ENCODE measurements at places on chromosomes 13 and 19.
A peak's percentile ranks its signal among the peaks of the same experiment; 100 is the strongest.

DNA sequence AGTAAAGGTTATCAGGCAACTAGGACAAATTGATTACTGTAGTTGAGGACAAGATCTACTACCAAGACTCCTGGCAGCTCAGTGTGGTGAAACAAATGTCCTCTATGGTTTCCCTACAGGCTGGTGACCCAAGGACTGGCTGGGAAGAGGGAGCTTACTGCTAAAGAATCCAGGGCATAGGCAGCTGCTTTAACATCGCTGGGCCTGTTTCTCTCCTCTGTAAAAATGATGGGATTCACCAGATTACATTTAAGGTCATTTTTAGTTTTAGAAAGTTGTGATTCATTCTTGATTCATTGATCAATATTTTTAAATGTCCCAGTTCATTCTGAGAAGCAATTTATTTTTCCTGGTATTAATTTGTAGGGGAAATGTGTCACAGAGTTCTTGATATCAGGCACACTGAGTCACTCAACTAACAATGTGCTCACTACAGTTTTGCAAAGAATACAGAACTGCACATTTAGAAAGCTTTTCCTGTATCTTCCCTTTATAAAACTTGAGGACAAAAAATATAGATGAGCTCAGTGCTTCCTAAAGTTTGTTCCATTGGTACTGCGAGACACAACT is 19.6 kb upstream of the FAM124A start:
- no peak for DNase-seq

- DNase-seq, result peak; percentile 33
Observed at GRCh38 chr19:37977992-37978391, 71.0 kb downstream of the SIPA1L3 start.

DNA sequence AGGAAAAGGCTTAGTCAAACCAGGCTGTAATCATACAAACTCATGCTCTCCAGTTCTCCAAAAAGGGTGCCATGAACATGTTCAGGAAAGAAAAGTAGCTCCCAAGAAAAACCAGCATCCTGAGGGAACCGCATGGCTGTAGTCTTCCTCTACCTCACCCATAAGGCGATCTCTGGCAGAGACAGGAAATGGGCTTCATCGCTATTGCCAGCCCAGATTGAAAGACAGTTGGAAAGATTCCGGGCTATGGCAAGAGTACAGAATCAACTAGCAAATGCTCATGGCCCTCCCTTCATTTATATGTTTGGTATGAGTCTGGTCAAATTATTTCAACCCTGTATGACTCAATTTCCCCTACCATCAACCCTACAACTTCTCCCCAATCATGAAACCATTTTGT is 140.1 kb downstream of the LHFPL6 start:
- DNase-seq, result no peak

DNA sequence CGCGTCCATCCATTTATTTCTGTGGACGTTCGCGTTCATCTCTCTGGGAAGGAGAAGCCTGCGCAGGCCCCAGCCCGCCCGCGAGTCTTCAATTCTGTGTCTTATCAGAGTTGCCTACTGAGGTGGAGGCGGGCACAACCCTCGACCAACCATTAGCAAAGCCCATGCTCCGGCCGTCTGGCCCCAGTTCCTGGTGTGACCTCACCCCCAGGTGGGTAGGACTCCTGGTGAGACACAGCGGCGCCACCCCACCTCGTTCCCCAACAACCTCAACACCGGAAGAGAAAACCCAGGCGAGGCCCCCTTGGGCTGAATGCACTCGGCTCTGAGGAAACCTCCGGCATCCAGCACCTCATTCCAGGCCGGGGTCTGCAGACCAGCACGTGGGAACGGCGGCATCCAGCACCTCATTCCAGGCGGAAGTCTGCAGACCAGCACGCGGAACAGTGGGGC is 14.7 kb downstream of the ZNF787 start:
- DNase-seq, result no peak

DNA sequence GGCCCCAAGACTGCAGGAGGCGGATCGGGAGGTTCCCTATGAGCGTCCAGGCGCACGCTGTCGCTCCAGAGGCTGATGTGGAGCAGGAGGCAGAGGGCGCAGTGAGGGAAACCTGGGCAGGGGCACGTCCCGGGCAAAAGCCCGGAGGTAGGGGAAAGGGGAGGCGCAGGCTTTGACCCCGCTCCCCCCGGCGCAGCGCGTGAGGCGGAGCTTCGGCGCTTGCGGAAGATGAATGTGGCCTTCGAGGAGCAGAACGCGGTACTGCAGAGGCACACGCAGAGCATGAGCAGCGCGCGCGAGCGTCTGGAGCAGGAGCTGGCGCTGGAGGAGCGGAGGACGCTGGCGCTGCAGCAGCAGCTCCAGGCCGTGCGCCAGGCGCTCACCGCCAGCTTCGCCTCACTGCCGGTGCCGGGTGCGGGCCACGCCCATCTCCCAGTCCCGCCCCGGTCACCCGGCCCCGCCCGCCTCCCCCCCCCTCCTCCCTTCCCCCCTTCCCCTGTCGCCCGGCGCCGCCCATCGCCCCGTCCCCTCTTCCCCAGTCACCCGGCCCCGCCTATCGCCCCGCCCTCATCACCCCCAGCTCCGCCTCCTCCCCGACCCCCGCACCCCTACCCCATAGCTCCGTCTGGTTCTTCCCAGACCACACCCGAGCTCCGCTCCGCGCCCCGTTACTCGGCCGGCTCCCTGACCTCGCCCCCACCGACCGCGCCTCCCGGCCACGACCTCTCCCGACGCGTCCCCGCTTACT is 4.1 kb downstream of the HMG20B start:
- no peak for DNase-seq

- DNase-seq, result no peak
Observed at GRCh38 chr13:109253316-109253715, 533.1 kb downstream of the IRS2 start.

DNA sequence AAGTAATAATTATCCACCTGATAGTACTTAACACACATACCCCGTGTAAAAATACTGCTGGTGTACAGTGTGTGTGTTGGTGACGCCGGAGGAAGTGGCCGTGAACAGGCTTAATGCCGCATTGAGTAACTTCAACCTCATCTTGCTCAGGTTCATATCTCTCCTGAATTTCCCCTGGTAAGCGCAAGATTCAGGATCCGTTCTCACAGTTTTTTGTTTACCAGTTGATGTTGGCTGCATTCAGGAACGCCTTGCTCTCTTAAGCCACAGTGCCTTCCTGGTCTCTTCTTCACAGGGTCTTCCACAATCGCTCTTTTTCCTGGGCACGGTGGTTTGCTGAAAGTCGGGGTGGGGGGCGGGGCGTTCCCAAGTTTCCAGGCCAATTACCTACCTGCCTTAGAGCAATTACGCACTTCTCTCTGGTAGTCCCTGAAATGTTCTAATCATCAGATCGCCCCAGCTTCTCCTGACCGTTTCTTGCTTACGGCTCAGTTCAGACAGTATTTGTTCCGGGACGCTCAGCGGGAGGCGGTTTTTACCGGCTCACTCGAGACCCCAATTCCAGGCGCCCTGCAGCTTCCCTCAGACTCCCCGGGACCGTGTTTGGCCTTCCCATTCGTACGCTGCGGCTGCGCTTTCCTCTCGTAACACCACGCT is 706 bp upstream of the DNAJC3 start:
- DNase-seq, result no peak

GRCh38 chr19:45862271-45862563 is 730 bp downstream of the SYMPK start:
- no peak for DNase-seq

- DNase-seq, result peak; percentile 45
Observed at GRCh38 chr13:43905435-43906031, 25.8 kb downstream of the LACC1 start.

DNA sequence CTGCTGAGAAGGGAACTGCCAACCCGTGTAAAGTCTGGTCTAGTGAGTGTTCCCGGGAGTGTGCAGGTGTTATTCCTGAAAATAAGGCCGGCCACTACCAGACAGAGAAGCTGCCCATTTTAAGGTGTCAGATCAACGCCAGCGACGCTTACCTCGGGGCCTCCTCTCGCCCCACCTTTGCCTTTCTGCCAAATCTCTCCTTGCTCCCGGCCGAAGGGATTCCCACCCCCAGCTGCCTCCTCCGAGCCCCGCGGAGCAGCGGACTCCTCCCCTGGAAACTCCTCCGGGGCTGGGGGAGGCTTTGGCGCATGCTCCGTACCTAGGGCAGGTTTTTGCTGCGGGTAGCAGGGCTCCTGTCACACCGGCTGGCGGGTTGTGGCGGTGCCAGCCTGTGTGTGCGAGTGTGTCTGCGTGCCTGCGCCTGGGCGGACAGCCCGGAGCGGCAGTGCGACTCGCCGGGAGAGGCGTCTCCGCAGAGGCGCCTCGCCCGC is at the start of gene HS6ST3:
Gene HS6ST3, plus strand, starts transcription at position 359 of the 491 bp plus-strand sequence.
- peak; percentile 17 for DNase-seq

DNA sequence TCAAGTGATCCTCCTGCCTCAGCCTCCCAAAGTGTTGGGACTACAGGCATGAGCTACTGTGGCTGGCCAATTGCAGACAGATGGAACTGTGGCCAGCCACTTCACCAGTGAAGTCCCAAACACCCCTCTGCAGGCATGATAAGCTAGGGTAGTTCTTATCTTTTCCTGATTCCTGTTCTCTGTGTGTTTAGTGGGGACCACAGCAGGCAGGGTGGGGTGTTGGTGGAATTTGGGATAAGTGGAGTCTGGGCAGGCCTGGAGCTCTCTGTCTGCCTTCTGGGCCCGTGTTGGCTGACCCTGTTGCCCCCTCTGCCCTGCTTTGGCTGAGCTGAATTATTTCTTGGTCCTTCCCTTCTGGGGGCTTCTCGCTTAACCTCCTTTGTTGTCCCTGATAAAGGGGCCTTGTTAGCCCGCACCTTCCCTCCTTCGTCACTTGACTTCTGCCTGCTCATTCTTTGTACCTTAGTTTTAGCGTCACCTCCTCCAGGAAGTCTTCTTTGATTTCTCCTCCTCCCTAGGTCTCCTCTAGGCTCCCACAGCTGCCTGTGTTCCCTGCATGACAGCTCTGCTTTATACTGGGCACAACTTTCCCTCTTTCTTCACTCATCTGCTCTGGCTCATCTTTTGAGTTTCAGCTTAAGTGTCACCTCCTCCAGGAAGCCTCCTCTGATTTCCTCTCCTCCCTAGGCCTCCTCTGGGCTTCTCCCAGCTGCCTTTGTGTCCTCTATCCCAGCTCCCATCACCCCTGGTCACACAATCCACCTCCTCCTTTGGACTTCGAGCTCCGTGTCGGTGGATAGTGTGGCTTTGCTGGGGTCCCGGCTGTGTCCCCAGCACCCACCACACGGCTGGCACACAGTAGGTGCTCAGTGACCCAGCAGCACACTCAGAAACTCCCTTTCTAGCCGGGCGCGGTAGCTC is 1.7 kb upstream of the NCLN start:
- DNase-seq, result no peak

GRCh38 chr13:31591642-31592233 is 147.6 kb upstream of the RXFP2 start:
- DNase-seq, result no peak

- DNase-seq, result no peak
Observed at GRCh38 chr13:42000846-42001245, 39.9 kb upstream of the VWA8 start.

DNA sequence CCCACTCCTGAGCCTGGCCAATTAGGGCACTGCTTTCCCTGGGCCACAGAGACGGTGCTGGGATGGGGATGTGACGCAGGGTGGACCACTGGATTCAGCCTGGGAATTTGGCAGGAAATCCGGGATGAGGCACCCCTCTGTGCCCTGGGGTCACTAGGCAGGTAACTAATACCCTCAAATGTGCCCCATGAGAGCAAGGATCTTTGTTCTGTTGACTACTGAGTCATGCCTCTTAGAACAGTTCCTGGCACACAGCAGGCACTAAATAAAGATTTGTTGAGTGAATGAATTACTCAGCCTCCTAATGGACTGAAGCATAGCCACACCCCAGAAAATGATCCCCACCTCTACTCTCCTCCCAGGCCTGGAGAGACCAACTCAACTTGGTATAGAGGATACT is 15.9 kb downstream of the OPA3 start:
- no peak for DNase-seq

DNA sequence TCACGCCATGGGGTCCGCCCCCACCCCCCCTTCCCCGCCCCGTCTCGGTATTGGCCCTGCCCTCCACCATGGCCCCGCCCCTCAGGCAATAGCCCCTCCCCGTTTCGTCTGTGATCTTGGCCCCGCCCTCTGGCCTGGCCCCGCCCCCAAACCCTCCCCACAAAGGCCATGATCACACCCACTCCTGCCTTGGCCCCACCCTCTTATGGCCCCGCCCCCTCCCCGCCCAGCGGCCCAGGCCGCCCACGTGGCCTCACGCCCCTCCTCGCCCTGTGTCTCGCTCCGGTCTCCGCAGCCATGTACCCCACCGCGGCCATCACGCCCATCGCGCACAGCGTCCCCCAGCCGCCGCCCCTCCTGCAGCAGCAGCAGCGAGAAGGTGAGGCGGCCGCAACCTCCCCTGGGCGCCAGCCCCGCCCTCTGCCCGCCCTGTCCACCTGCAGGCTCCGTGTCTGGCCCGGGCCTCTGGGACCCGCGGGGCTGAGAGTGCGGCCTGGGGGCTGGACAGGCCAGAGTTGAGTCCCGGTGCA is 61.3 kb downstream of the CELF5 start:
- peak; percentile 36 for DNase-seq

DNA sequence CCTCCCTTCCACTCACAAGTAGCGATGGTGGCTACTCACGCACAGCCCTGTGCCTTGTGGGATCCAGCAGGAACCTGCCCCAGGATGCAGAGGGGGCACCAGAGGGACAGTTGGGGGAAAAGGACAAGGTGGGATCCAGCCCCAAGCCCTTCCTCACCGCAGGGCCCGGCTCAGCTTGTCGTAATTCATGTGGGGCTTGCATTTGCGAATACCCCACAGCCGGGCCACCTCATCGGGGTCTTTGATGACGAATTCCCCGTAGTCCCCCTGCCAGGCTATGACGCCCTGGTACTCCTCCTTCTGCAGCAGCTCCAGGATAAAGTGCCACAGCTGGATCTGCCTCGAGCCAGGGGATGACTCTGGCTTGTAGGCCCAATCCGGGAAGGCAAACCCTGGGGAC is 18.5 kb downstream of the ERFL start:
- no peak for DNase-seq
